Foreskin keratinocyte (primary cell): ENCODE measurements at places on chromosomes 11 and 22. TPM values are rescaled to one million over a fixed set of nuclear protein-coding genes. Genes with fewer than 3 reads are reported as not detected.

The TUBA8 gene
- total RNA-seq, result 0.32 and 0.34 TPM in 2 replicates

DNA sequence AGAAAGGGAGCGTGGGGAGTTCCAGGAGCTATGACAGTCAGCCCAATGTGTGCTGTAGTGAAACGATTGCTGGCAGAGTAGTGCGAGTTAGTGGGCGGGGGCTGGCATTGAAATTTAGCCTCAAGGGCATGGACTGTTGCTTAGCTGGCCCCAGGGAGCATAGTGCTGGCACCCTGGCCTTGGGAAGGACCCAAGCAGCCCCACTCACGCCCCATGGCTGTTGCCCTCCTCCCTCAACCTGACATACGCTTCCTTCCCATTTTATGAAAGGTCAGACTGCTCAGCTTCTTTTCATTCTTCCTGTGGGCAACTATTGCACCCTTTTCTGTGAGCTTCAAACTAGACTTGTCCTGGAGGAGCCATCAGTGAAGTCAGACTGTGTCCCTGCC is 52.0 kb upstream of the SUSD2 start:
- DNase-seq, result no peak

GRCh38 chr11:119262668-119263351 is 54.1 kb downstream of the MCAM start:
- DNase-seq, result peak; percentile 77

- DNase-seq, result no peak
Measured at GRCh38 chr11:73177380-73177777, 35.3 kb upstream of the FCHSD2 start.

DNA sequence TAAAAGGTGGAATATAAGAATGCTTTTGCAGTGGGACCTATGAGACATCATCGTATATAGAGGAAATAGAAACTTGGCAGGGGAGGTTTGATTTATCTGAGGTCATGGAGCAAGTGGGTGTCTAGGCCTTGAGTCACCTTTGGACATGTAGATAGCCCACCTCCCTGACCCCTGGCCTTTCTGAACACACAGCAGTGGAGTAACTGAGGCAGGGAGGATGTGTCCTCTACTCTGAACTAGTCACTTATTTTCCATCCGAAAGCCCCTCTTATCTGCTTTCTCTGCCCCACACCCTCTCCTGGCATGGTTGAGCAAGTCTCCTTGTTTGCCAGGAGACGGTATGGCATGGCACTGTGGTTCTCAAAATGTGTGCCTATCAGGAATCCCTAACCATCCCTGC is 7.9 kb downstream of the CD82 start:
- DNase-seq, result no peak

- DNase-seq, result no peak
Measured at GRCh38 chr11:58597486-58598144, 18.8 kb downstream of the ZFP91 start.

DNA sequence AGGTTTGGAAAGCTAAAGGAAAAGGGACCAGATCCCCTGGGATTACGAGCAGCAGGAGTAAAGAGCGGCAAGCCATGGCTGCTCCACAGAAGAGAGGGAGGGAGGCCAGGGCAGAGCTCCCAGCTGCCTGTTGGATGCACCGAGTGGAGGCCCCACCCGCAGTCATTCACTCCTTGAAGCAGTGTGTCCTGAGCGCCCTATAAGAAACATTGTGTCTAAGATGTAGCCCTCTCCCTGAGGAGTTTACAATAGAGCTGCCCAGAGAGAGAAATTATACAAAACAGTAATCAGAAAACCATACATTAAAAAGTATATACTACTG is 54.7 kb upstream of the CSNK2A3 start:
- no peak for DNase-seq

The MN1 gene
- 10.7 and 12.0 TPM in 2 replicates for total RNA-seq

The MFRP gene
- not detected in 2 replicates for total RNA-seq

The MYO7A gene
- 0.27 and 0.35 TPM in 2 replicates for total RNA-seq

The SLC25A18 gene
- not detected in 2 replicates for total RNA-seq

DNA sequence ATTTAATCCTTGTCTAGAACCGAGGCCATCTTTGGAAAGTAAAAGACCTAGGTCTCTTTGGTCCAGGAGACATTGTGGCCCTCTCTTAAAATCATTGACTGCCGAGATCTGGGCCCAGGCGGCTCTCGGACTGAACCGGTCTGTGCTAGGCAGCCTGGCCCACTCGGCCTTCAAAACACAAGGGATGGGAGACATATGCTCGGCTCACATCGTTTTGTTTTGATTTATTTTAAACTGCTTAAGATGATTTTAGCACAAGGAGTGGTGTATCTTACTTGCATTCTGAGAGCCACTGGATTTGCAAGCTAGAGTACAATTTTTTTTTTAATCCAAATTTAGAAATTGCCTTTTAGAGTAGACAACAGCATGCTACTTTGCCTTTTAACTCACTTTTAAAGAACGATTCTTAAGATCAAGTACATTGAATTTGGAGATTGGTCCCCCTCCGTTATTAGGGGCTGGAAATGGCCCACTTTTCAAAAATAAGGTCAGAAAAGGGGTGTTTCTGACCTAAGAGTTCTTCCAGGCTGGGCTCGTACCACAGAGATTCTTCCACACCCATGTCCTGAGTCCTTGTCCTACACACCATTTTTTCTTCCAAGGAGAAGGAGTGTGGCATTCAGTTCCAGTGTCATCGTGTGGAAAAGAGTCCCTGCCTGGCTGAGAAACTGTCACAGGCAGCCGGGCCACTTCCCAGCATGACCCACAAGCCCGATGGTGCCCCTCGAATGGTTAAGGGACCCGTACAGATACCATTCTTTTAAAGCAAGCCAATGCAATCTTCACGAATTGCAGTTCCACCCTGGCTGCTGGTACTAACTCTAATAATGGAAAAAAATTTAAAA is 80.5 kb upstream of the WNT7B start:
- no peak for DNase-seq

The CHADL gene
- total RNA-seq, result 0.82 and 0.99 TPM in 2 replicates

The TAGLN gene
- 12.3 and 12.7 TPM in 2 replicates for total RNA-seq

- no peak for DNase-seq
Measured at GRCh38 chr11:45151362-45151982, 5.0 kb downstream of the PRDM11 start.

DNA sequence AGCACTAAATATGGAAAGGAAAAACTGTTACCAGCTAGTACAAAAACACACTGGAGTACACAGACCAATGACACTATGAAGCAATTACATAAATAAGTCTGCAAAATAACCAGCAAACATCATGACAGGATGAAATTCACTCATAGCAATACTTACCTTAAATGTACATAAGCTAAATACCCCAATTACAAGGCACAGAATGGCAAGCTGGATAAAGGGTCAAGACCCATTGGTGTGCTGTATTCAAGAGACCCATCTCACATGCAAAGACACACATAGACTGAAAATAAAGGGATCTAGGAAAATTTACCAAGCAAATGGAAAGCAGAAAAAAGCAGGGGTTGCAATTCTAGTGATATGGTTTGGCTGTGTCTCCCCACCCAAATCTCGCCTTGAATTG is 44.0 kb upstream of the CALCA start:
- DNase-seq, result no peak

- DNase-seq, result no peak
Measured at GRCh38 chr11:100010393-100010792, 676.7 kb upstream of the ARHGAP42 start.

The ME3 gene
- 2.4 and 3.7 TPM in 2 replicates for total RNA-seq

DNA sequence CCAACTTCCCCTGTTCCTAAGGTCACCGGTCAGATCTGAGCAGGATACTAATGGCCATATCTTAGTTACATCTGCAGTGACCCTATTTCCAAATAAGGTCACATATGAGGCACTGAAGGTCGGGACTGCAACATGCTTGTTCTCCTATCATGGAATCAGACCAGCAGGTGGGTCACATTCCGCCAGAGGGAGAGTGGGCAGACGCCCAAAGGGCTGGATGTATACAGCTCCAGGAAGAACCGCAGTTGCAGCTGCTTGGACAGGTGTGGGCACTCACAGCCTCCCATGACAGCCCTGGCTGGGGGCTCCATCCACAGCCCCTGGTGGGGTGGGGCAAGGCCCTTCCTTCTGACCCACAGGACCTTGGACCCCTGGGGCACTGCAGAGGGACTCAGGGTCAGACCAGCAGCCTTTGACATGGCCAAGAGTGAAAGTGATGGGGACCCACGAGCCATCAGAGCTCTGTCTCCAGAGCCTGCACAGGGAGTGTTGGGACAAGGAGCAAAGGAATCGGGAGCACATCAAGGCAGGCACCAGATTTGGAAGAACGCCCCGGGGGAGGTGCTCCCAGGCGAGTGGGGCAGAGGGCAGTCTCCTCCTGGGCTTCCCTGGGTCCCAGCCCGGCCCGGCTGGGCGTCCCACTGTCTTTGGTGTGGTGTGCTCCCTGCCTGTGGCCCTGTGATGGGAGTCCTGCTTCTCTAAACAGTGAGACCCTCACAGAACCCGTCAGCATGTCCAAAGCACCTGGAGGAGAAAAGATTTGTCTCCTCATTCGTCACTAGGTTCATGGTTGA is 13.3 kb upstream of the CD81 start:
- DNase-seq, result no peak

DNA sequence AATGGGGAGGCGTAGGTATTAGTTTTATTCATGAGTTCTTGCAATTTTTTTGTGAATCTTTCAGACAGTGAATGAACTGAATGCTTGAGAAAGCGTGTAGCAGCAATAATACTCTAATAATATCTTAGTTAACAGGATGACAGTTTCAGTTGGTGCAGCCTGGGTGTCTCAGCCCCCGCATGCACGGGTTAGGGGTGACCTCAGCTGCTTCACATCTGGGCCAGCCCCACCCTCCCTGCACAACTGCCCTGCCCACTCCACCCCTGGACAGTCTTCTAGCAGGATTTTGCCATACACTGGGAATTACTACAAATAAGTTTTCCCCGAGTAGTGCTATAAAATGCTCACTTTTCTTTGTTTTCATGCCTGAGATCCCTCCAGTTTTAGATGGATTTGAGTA is 83.2 kb downstream of the ST3GAL4 start:
- no peak for DNase-seq

DNA sequence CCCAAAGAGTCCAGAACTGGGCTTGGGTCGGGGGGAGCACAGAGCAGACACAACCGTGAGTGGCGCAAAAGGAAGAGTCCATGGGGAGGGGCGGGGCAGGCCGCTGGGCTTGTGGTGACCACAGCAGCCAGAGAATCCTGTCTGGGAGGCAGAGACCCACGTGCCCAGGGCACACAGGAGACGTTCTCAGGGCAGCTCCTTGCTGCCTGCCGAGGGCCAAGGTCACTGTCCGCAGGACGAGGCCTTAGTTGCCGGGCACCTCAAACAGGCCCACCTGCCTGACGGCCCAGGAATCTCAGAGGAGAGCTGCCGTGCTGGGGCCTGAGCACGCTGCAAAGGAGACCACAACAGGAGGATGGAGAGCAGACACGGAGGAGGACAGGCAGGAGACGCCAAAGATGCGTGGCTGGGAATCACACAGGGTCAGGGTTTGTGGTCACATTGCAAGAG is 87.8 kb downstream of the MYEOV start:
- no peak for DNase-seq

GRCh38 chr11:32039149-32039548 is 51.7 kb upstream of the RCN1 start:
- no peak for DNase-seq
